Caki2 (cell line): ENCODE measurements at places on chromosomes 2 and 18.

DNA sequence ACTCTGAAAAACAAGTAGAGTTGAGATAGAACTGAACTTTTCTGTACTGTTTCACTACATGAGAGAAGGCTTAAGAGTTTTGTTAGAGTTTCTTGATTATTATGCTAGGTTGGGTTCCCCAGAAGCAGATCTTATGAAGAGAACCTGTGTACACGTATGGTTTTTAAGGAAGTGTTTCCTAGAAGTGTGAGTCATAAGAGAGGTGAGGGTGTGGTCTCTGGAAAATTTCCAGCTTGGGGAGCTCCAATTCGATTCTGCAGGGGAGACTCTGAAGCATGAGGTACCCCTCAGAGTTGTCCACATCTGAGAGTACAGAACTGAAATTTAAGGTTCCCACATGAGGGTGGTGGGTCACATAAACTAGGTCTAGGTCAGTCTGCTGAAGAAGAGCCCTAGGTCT, 83.3 kb upstream of the MAP2 start:
- no peak for DNase-seq

DNA sequence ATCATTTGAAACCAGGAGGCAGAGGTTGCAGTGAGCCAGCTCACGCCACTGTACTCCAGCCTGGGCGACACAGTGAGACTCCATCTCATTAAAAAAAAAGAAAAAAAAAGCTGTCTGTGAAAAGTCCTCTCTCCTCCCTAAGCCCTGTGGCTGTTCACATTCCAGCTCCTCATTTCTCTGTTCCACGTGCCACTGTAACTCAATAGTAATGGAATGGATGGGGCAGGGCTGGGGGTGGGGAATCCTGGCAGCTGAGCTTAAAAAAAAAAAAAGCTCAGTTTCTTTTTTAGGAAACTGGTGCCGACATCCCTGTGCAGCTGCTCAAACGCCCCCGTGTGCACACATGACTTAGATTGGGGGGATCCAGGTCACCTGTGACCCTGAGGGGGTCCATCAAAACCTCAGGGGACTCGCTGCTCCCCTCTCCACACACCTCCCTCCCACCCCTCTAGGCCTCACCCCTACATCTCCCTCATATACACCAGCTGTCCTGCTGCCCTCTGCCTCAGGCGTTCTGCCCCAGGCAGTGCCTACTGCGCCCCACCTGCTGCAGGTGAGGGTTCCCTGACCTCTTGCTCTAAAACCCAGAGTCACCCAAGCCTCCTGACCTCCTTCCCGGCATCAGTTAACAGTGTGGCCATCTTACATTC, 255.4 kb downstream of the AGAP1 start:
- no peak for DNase-seq

GRCh38 chr2:68698567-68699377, 35.8 kb upstream of the ARHGAP25 start:
- no peak for DNase-seq

DNA sequence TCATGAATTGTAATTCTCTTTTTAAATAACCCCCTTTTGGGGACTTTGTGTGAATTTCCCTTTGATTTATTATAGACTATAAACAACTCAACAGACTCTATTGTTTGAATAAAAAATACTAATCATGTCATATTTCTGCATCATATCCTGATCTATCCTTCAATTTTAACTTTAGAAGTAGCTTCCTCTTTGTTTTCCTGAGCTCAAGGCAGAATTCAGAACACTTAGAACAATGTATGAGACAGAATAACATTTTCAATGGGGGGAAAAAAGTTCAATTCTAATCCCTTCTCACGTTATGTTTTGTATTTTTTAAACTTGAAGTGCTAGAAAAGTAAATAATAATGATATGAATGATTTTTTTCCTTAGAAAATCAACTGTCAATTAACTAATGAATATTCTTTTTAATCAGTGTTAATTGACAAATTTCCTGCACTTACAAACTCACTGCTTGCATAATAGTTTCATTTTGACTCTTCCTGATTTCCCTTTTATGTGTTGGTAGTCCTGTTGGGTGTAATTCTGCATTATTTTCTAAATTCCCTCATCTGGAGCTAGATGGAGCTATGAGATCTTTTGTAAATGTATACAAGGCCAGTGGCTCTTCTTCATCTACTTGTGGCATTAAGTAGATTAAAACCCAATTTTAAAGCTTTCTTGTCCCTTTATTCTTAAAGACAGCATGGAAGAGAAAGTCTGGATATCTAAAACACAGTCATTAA, 326.1 kb downstream of the PARD3B start:
- peak; percentile 62 for DNase-seq

GRCh38 chr2:216721141-216721540, 25.8 kb upstream of the IGFBP5 start:
- DNase-seq, result no peak

GRCh38 chr2:145085612-145086011, 565.7 kb upstream of the ZEB2 start:
- DNase-seq, result no peak

DNA sequence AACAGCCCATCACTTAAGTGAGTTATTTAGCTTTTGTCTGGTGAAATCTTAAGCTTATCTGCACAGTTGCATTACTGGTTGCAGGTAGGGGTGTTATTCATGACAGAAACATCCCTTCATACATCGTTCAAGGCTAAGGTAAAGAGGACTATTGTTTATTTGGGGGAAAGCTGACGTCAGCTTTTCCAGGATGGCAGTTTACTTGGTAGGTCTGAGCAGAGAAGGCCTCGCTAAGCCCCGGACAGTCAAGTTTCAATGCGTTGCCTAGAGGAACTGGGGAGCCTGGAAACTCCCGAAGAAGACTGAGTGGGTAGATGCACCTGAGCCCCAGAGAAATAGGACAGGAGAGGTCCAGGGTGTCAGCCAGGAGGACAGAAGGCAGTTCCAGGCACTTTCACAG, 2.2 kb downstream of the RNU4ATAC start:
- no peak for DNase-seq

GRCh38 chr2:42009657-42010580, 37.9 kb upstream of the PKDCC start:
- no peak for DNase-seq

DNA sequence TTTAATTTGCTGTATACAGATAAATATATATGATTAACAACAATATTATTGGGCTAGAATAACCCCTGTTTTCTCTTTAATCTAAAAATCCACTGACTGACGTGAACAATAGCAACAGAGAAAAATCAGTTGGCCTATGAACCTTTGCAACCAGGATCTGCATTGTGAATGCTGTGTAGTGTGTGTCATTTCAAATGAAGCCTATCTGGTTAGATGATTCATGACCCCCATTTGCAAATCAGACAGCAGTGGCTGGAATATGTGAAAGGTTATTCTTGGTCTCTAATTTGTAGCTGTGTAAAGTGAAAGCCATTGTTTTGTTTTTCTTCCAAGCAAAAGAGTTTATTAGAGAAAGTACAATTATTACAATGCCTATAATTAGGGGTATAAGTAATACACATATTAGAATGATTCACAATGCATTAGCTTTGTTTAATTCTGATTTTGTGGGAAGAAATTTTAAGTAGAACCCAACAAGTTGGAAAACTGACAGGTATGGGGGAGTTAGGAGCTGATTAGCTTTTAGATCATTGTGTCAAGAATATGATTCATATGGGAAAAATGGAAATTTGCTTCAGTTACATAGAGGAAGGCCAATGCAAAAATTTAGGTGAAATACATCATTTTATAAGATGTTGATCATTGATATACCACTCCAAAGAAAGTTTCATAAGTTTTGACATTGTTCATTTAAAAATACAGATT, 1362.2 kb upstream of the TMEFF2 start:
- peak; percentile 8 for DNase-seq

GRCh38 chr18:79982736-79983135, 5.6 kb downstream of the TXNL4A start:
- DNase-seq, result no peak

GRCh38 chr2:111069722-111070121, 51.0 kb upstream of the BCL2L11 start:
- DNase-seq, result no peak

DNA sequence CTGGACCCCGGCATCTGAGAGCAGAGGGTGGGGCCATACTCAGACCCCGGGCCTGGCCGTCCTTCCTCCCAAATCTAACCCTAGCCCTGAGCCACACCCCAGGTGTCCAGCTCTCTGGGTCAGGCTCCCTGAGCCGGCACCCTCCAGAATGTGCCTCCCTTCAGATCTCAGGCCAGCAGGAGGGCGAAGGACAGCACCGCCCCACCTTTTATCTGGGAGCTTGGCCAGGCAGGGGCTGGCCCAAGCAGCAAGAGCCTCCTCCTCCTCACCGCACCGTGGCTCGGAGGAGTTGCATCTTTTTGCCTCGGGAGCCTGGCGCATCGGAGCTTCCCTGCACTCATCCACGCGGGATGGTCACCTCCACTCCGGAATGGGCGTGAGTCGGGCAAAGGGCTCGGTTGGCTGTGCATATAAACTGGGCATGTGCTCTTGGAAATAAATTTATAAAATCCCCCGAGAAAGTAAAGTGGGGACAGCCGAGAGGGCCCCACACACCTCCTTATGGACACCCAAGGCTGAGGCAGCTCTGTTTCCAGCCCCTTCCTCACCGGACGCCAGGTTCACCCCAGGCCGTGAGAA, 69.1 kb upstream of the CTDP1 start:
- no peak for DNase-seq

DNA sequence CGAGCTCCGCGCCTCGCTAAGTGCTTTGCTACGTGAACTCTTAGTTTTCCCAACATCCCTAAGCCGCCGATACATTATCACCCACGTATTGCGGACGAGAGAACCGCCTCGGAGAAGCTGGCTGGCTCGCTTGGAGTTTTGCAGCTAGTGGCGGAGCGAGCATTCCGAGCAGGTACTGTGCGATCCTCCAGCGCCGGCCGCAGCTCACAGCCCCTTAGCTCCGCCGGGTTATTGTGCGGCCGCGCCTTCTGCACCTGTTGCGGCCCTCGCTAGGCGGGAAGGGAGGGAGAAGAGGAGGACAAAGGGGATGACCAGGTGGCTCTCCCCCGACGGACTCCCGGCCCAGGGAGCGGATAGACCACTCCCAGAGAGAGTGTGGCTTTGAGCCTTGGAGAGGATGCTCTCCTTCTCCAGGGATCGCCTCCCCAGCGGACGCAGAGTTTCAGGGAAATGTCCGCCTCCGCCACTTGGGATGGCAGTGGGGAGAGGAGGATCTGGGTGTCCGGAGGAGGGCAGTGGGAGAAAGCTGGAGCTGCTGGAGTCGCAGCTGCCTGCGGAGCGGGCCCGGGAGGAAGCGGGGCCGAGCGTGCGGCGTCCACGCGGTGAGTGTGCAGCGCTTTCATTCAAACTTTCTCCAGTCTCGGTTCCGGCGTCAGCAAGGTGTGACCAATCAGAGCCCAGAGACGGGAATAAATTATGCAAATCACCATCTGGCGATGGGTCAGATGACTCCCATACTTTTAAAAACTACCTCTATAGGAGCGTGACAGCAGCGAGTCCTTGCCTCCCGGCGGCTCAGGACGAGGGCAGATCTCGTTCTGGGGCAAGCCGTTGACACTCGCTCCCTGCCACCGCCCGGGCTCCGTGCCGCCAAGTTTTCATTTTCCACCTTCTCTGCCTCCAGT, at the start of gene LIPG:
Gene LIPG (plus strand): TSS at position 769 of the 905 bp plus-strand sequence. CDS start 252 bp downstream, outside the sequence.
- DNase-seq, result peak; percentile 76

DNA sequence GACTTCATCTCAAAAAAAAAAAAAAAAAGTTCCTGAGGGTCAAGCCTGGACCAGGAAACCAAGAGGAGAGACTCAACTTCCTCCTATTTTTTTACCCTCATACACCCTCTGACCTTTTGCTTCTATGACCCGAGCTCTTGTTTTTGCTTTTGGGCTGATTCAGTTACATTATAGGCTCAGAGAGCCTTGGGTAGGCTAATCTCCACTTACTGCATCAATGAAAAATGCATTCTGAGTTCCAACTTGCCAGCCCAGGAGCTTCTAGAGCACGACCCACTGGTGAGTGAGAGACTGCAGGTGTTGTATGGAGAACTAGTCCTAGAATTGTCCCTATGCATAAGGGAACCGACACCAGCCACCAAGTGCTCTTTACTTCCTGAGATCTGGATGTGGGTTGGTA, 91.1 kb downstream of the CABLES1 start:
- DNase-seq, result peak; percentile 7

- no peak for DNase-seq
These were observed 1.7 kb downstream of the D2HGDH start for GRCh38 chr2:241736111-241736510.

DNA sequence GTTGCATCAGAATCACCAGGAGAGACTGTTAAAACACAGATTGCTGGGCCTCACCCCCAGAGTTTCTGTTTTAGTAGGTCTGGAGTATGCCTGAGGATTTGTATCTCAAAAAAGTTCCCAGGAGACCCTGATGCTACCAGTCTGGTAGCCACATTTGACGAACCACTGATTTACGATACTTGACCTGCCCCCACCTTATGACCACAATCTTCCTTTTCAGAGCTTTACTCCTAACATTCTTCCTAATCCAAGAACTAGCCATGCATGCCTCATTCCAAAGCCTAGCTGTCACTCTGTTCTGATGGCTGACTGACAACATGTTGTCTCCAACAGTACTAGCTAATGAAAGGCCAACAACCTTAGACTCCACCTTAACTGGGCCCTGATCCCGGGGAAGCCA, 191.4 kb downstream of the MBD2 start:
- peak; percentile 16 for DNase-seq

- DNase-seq, result no peak
These were observed 331.1 kb downstream of the PLCL1 start for GRCh38 chr2:198135481-198135934.

DNA sequence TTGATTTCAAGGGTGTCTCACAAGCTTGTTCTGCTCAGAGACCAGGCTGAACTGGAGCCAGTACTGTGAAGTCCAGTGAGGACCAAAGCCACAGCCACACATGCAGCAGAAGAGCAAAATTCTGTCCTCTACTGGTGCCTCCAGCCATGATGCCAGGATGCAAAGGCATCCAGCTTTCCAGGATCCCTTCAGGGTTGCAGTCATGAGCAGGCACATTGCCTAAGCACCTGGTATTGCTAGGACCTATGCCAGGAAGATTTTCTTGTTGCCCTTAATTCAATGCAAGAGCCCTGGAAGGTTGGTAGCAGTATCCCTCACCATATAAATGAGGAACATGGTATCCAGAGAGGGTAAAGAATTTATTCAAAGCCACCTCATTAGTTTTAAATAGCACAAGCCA, 78.9 kb upstream of the CYRIA start:
- DNase-seq, result no peak

DNA sequence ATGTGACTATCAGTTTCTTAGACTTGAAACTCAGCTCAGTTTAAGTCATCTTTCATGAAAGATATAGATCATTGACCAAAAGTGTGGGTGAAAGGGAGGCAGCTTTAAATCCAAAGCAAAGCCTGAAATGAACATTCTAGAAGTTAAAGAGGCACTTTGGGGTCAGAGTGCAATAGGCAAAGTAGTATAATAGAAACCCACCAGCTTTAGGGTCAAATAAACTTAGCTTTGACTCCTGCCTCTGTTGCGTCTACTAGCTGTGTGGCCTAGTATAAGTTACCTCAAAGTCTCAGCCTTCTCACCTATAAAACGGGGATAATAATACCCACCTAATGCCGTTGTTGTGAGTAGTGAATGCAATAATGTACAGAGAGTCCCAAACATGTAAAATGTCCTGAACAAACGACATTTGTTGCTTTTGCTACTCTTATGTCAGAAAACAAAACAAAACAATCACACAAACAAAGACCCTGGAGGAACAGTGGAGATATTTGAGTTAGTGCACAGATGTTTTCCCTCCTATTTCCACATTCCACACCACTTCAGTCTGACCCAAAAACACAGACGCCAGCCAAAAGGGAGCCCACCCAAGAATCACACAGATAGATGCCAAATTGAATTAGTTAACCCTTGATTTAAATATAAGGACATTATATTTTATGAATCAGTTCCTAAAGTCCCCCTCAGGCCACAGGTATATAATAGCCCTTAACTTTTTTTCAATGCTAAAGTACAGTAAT, 657.0 kb downstream of the ARHGAP15 start:
- DNase-seq, result no peak

- no peak for DNase-seq
These were observed 770 bp downstream of the ZNF396 start for GRCh38 chr18:35376393-35376741.
